ENCODE measurements at places on chromosomes 1 and 21.
A peak's percentile ranks its signal among the peaks of the same experiment; 100 is the strongest.

GRCh38 chr1:9442986-9443385, 96.3 kb upstream of the SLC25A33 start:
- DNase-seq = no peak
- no peaks in the 10 kb centered on the region for H3K36me3 ChIP-seq
- H3K4me1 ChIP-seq = no peaks in the 10 kb centered on the region
- H3K27me3 ChIP-seq = peaks cover 31% of the 10 kb centered on the region
- no peak overlapping the region for H3K4me3 ChIP-seq

DNA sequence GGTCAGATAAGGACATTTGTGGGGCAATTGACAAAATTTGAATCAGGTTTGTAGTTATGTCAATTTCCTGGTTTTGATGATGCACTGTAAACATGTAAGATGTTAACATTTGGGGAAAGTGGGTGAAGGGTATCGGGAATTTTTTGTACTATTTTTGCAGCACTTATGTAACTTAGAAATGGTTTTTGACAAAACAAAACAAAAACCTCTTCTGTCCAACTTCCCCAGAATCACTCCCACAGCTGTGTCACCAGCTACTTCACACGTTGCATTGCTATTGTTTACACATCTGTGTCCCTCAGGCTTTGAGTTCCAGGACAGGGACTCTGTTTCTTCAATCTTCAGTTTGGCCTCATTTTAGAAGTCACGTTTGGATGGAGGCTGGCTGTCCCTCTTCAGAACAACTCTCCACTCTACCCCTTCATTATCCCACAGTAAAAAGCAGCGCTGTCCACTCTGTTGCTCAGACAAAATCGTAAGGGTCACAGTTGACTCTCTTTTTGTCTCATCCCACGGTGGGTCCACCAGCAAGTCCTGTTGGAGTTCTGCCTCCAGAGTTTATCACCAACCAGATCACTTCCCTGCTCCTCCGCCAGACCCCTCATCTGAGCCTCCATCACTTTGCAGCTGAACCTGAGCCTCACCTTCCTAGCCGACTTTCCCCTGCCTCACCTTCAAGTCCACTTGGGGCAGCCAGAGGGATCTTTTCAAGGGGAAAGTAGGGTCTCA, 63.2 kb downstream of the NENF start:
- no peak overlapping the region for H3K4me3 ChIP-seq
- no peak for DNase-seq
- H3K27me3 ChIP-seq = peaks cover 24% of the 10 kb centered on the region

DNA sequence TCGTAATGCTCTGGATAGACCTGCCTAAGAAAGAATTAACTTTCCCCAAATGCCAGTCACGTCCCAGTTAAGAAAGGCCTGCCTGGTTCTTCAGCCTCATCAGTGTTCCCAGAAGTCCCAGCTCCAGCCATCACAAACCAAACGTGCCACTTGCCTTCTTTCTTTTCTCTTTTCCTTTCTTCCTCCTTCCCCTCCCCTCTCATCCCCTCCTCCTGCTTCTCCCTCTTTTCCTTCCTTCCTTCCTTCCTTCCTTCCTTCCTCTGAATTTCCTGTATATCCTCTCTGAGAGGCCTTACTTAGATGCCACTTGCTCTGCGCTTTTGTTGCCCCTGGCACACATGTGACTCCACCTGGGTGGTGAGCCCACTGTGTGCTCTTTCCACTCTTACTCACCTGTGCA, 228.2 kb downstream of the NFIA start:
- no peaks in the 10 kb centered on the region for H3K36me3 ChIP-seq
- H3K27me3 ChIP-seq = peaks cover 6% of the 10 kb centered on the region
- peaks cover 2% of the 10 kb centered on the region for H3K4me1 ChIP-seq
- no peak overlapping the region for H3K27ac ChIP-seq
- no peak overlapping the region for H3K4me3 ChIP-seq
- DNase-seq = no peak

- no peak for DNase-seq
- H3K4me1 ChIP-seq = no peaks in the 10 kb centered on the region
- no peaks in the 10 kb centered on the region for H3K27me3 ChIP-seq
Measured at GRCh38 chr1:11207898-11208611, 18.9 kb downstream of the ANGPTL7 start.

GRCh38 chr1:245802941-245803665, 648.3 kb downstream of the KIF26B start:
- no peaks in the 10 kb centered on the region for H3K27me3 ChIP-seq
- no peak for DNase-seq
- peaks cover 1% of the 10 kb centered on the region for H3K4me1 ChIP-seq
- no peak overlapping the region for H3K27ac ChIP-seq

GRCh38 chr1:70675737-70676156, 264.7 kb downstream of the CTH start:
- DNase-seq = no peak
- no peaks in the 10 kb centered on the region for H3K36me3 ChIP-seq
- H3K4me3 ChIP-seq = no peak overlapping the region
- peaks cover 2% of the 10 kb centered on the region for H3K27me3 ChIP-seq
- no peak overlapping the region for H3K27ac ChIP-seq

DNA sequence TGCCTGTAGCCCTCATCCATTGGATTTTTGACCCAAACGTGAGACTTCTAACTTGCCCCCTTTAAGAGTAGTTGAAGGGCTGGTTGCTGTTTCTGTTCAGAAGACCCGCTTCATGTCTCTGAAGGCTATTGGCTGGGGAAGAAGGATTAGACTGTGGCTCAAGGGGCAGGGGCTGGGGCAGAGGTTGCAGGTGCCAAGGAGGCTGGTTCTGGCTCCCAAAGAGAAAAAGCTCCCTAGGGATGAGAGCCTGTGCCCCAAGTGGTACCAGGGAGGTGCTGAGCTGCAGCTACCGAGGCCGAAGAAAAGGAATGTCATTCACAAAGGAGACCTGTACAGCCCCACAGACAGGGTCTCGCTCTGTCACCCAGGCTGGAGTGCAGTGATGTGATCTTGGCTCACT, 5.8 kb downstream of the WNT3A start:
- H3K4me1 ChIP-seq = peaks cover 8% of the 10 kb centered on the region
- H3K27ac ChIP-seq = no peak overlapping the region
- H3K4me3 ChIP-seq = no peak overlapping the region
- no peaks in the 10 kb centered on the region for H3K36me3 ChIP-seq

GRCh38 chr1:32063261-32063681, 9.5 kb upstream of the TMEM39B start:
- DNase-seq = no peak
- no peak overlapping the region for H3K4me3 ChIP-seq
- H3K27ac ChIP-seq = no peak overlapping the region
- H3K36me3 ChIP-seq = peaks cover 38% of the 10 kb centered on the region
- H3K27me3 ChIP-seq = no peaks in the 10 kb centered on the region
- peaks cover 13% of the 10 kb centered on the region for H3K4me1 ChIP-seq

DNA sequence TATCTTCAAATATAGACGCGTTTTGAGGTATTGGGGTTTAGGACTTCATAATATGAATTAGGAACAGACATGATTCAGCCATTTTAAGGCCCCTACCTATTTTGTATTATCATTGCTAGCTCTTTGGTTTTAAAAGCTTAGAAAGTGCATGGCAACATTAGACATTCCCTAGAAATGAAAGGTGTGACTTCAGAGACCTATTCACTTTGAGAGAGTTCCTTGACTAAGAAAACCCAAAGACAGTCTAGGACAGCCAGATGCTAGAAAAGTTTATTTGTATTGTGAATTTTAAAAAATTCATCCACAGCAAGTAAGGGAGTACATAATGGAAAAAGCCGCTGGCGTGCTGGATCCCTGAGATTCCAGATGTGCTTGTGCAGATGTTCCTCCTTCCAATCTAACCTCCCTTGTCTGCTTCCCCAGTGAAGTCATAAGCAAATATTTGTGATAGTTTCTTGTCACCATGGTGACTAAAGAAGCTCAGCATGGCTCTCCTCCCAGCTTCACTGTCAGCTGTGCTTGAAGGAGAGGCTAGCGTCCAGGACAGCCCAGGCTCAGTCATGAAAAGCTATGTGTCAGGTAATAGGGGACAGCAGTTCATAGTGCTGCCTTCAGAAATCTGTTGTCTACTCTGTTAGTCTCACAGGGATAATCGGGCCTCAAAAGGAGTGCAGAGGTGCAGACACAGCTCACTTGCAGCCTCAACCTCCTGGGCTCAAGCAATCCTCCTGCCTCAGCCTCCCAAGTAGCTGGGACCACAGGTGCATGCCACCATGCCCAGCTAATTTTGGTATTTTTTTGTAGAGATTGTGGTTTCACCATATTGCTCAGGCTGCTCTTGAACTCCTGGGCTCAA, 34.8 kb downstream of the KPNA6 start:
- H3K4me3 ChIP-seq = no peak overlapping the region
- H3K27ac ChIP-seq = peak overlapping the region; percentile 36
- H3K4me1 ChIP-seq = peaks cover 34% of the 10 kb centered on the region
- no peaks in the 10 kb centered on the region for H3K27me3 ChIP-seq
- no peak for DNase-seq
- peaks cover 32% of the 10 kb centered on the region for H3K36me3 ChIP-seq

DNA sequence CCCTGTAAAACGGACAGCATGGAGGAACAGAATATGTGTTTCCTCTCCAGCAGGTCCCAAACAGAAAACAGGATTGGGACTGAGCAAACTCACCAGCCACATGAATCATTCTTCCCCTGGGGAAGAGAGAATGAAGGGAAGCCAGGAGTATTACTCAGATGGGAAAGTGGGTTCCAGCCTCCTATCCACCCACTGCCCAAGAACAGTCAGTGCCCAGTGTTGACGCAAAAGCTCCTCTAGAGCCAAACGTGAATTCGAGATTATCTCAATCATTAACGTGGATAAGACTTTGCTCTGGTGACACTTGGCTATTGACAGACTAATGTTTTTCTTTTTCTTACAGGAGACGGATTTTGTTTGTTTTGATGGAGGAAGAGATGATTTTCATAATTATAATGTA, 9.3 kb downstream of the MIA3 start:
- no peak overlapping the region for H3K27ac ChIP-seq
- no peak overlapping the region for H3K4me3 ChIP-seq
- H3K27me3 ChIP-seq = no peaks in the 10 kb centered on the region
- DNase-seq = no peak
- peaks cover 51% of the 10 kb centered on the region for H3K36me3 ChIP-seq

GRCh38 chr1:162882248-162882674, 21.3 kb upstream of the CCDC190 start:
- H3K4me3 ChIP-seq = no peak overlapping the region
- no peak overlapping the region for H3K27ac ChIP-seq
- peaks cover 9% of the 10 kb centered on the region for H3K27me3 ChIP-seq
- DNase-seq = peak; percentile 34

- peak overlapping the region; percentile 63 for H3K4me3 ChIP-seq
- peak overlapping the region; percentile 82 for H3K27ac ChIP-seq
- no peaks in the 10 kb centered on the region for H3K36me3 ChIP-seq
Measured at GRCh38 chr1:183194527-183195141, 8.6 kb downstream of the LAMC2 start.

DNA sequence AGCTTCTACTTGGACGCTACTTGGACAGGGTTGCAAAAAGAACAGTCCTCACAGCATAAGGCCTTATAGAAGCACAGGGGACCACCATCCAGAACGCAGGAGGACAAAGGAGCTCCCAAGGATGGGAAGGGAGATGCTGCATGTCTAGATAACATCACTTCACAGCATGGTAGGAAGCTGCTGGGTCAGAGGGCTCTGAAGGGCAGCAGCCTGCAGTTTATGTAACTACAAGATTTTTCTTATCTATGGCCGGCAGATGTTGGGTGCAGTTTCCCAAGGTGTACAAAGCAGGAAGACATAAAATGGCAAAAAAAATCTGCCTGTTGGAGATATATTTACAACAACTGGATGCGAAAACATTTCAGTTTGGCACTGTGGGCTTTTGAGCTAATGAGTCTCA, 45.3 kb upstream of the SLC5A9 start:
- no peaks in the 10 kb centered on the region for H3K4me1 ChIP-seq
- no peak overlapping the region for H3K27ac ChIP-seq
- H3K27me3 ChIP-seq = peaks cover 9% of the 10 kb centered on the region
- no peaks in the 10 kb centered on the region for H3K36me3 ChIP-seq

- no peak for DNase-seq
- H3K27ac ChIP-seq = no peak overlapping the region
- H3K4me1 ChIP-seq = no peaks in the 10 kb centered on the region
- no peak overlapping the region for H3K4me3 ChIP-seq
Measured at GRCh38 chr1:213596729-213597128, 391.0 kb upstream of the PROX1 start.

DNA sequence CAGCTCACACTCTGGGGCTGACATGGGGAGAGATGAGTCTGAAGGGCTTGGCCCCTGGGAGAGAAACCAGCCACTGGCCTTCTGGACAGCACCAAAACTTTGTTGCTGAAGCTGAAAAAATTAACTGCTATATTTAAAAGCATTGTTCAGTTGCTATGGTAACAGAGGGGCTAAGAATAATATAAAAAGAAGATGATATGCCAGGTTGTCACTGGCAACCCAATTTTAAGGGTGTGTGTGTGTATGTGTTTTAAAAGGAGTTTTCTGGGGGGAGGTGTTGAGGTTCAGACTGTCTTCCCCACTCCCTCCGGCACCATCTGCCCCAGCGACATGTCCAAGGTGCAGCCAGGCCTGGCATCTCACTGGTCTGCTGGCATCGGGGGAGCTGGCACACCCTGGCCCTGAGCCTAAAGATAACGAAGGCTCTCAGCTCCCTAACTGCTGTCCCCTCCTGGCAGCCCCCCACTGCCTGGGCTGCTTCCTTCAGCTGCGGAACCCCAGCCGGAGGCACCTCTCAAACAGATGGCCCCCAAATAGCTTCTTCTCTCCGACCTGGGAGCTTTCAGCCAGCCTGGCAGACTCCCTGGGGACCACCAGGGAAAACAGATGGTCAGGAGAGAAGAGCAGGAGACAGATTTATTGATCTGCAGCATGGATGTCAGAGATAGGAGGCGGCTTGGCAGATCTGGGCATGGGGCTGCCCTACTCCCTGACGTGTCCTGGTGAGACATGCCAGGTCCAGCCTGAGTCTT, 203.9 kb downstream of the HIVEP3 start:
- peaks cover 23% of the 10 kb centered on the region for H3K4me1 ChIP-seq
- no peaks in the 10 kb centered on the region for H3K36me3 ChIP-seq
- no peak overlapping the region for H3K4me3 ChIP-seq
- H3K27me3 ChIP-seq = no peaks in the 10 kb centered on the region

GRCh38 chr1:115680730-115681111, 39.0 kb downstream of the VANGL1 start:
- H3K27me3 ChIP-seq = no peaks in the 10 kb centered on the region
- peaks cover 7% of the 10 kb centered on the region for H3K4me1 ChIP-seq
- no peak for DNase-seq
- H3K27ac ChIP-seq = no peak overlapping the region

GRCh38 chr1:244164511-244164890, 113.4 kb downstream of the ZBTB18 start:
- no peak overlapping the region for H3K27ac ChIP-seq
- no peaks in the 10 kb centered on the region for H3K27me3 ChIP-seq
- no peak for DNase-seq
- H3K4me1 ChIP-seq = no peaks in the 10 kb centered on the region
- no peaks in the 10 kb centered on the region for H3K36me3 ChIP-seq

- no peaks in the 10 kb centered on the region for H3K36me3 ChIP-seq
- H3K4me1 ChIP-seq = no peaks in the 10 kb centered on the region
- no peak overlapping the region for H3K4me3 ChIP-seq
- no peak for DNase-seq
- no peaks in the 10 kb centered on the region for H3K27me3 ChIP-seq
- H3K27ac ChIP-seq = no peak overlapping the region
Measured at GRCh38 chr1:69700770-69701169, 133.0 kb downstream of the LRRC7 start.

DNA sequence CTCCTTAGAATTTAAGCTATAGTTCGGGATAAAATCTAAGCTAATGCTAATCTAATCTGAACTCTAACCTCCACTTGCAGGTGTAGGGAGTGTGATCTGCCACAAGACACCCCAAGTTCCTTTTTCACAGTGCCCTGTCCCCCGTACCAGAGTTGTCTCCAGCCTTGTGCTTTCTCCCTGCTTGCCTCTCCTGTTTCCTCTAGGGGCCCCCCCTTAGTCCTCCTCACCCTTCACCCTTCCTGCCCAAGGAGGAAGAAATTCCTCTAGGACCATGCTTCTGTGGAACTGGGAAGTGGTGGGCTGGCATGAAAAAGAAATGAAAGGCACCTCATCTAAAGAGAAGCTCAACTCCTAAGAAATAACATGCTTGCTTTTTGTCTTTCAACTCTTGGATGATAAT, 50.2 kb upstream of the BCL9 start:
- peaks cover 5% of the 10 kb centered on the region for H3K4me1 ChIP-seq
- no peaks in the 10 kb centered on the region for H3K36me3 ChIP-seq
- DNase-seq = no peak
